ENCODE measurements at places on chromosomes 12 and 14.

- no peak for DNase-seq
Observed at GRCh38 chr12:91954747-91955146, 190.9 kb downstream of the BTG1 start.

DNA sequence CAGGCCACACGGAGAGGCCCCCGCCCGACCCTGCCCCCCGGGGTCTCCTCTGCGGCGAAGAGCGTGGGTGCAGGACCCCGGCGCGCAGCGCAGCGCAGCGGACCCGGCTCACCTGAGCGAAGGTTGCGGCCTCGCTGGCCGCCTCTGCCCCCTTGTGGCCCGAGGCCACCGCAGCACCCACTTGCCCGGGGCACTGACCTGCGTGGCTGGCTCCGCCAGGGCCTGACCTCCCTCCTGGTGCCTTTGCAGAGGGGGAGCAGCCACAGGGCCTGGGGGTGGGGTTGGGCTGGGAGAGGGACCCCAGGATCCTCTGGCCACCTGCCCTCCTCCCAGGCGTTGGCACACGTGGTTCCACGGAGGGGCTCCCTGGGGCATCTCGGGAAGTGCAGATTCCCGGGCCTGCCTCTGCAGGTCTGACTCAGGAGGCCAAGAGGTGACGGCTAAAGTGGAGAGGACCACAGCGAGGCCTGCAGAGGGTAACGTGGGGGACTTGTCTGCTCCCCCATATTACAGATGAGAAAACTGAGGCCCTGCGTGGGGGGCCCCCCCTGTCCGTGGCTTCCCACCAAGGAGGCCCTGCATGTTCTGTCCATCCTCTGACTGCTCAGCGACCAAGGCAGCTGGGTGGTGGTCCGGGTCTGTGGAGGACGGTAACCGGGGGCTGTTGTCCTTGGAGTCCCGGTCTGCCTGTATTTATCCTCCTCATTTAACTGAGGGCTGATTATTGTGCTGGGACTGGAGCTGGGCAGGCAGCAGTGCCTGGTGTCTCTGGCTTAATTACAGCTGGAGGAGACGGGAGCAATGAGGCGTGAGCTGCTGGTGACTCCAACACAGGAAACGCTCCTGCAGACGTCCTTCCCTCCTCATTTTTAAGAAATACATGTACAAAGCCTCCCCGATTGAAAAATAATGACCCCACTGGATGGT, 67.9 kb upstream of the BEGAIN start:
- peak; percentile 83 for DNase-seq

- DNase-seq = no peak
Observed at GRCh38 chr14:43855556-43855955, 651.5 kb downstream of the FSCB start.

- no peak for DNase-seq
Observed at GRCh38 chr12:12469386-12469785, 93.3 kb downstream of the DUSP16 start.

DNA sequence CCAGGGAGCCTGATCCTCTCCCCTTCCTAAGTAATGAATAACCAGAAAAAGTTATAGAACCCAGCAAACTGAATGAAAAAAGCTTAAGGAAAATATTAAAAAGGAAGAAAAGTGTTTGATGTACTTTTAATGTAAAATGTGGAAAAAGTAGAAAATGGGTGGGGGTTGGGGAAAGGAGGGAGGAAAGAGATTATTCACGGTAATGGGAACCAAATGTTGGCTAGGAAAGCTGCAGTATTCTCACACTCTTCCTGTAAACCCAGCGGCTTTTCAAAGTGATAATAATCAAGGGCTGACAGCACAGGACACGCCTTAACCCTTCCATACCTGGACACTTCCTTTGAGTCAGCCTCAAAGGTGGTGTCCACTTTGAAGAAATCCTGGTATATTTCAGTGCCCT, 139.2 kb downstream of the TGFB3 start:
- DNase-seq = no peak

DNA sequence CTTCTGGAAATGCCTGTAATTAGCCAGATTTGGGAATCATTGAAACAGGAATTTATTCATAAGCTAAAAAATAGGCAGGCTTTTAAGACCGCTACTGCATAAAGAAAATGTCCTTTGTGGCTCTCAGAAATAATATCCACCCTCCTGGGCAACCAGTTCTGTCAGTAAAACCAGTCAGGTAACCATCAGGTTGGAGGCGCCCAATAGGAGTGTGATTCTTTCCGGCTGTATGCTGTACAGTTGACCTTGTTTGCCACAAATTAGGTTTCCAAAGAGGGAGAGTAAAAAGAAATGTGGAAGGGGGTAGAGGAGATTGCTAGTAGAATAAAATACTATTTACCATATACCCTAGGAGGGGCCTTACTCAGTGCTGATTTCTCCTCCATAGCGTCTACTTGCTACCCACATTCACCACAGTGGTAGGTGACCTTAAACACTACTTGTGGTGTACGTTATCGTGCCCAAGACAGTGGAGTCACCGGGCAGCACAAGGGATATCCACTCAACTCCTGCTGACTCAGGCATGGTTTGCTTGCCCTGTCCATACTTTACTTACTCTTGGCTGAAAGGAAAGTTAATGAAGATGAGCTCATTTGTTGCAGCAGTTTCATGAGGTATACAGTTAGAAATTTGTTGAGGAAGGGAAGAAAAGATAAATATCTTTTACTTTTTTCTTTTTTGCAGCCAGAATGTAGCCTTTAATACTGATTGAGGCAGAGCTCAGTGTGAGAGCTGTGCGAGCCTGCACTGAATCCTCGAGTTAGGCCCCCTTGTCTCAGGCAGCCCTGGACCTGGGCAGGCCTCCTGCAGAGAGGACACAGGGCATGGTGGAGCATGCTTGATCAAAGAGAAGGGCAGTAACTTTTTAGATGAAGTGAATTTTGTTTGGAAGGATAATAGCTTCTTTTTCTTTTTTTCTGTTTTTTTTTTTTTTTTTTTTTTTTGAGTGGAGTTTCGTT, 76.7 kb downstream of the DIP2B start:
- DNase-seq = no peak

- no peak for DNase-seq
Observed at GRCh38 chr14:104805941-104806624, 5.2 kb downstream of the ZBTB42 start.

DNA sequence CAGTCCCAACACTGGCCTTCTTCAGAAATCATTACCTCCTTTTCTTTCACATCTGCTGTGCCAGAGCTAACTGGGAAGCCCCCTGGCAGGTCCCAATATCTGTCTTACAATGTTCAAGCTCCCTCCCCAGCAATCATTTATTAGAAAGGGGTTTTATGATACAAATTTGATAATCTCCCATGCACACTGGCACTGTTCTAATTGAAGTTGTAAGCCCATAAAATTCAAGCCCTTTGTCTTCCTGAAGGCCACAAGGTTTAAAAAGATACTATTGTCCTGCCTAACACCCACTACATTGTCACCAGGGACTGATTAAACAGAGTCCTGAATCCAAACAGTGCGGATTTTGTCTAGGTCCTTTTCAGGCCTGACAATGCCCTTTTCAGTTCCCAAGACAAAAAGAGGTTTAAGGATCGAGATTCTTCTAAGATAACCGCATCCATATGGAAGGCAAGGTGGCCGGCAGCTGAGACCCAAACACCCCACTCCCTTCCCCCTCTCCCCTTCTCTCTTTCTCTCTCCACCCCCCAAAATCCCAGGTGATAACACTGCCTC, 3.3 kb downstream of the NKX2-8 start:
- DNase-seq = no peak
